ENCODE measurements at places on chromosomes 5 and 9.
A peak's percentile ranks its signal among the peaks of the same experiment; 100 is the strongest.

- no peak for DNase-seq
These were observed 47.6 kb downstream of the GGTA1 start for GRCh38 chr9:121452085-121452484.

DNA sequence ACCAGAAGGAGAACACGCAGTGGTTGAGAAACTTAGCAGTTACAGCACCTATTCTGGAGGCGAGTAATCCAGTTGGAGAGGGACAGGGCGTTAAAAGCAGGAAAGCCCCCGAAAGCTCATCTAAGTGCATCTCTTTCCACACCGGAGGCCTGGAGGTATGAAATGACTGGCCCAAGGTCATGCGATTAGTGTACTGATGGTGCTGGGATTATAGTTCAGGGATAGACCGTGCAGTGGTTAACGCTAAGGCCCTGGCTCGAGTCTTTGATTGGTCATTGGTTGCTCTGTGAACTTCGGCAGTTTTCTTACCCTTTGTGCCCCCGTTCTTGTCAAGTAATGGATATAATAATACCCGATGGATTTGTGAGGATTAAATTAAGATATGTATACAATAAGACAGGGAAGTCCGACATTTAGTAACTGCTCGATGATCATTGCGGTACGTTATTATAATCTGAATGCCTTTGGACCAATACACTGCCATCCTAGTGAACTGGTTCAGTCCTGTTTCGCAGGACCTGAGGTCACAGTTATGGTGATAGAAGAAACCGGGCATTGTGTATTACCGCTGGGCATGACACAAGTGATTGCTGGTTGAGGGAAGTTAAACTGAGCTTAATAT, 960 bp downstream of the CANX start:
- DNase-seq = peak; percentile 67

DNA sequence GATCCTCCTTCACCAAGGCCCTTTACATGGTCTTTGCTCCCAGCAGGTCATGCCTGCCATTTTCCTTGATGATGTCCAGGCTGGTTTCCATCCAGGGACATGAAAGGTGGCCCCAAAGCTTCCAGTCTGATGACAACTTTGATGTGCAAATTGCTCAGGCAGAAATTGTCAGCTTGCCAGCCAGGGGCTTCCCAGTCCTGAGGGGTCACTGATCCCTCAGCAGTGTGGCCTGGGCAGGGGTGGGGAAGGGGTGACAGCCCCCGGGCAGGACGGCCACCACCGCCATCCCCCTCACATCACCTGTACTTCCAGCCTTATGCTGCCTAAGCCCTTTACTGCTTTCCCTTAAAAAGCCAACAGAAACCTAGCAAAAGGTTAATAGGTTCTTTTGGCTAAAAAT, 96.3 kb downstream of the ANKRD33B start:
- no peak for DNase-seq

- DNase-seq = no peak
These were observed 194.8 kb upstream of the IRX2 start for GRCh38 chr5:2946315-2946714.

DNA sequence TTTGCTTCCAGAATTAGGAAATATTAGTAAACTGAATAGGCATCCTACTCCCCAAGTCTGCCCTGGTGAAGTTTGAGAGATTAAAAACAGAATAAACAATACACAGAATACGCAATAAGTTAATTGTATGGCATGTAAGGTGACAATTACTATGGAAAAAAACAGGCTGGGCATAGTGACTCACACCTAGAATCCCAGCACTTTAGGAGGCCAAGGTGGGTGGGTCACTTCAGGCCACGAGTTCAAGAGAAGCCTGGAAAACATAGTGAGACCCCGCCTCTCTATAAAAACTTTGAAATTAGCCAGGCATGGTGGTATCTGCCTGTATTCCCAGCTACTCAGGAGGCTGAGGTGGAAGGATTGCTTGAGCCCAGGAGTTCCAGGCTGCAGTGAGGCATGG, 64.2 kb upstream of the SUSD1 start:
- DNase-seq = no peak

DNA sequence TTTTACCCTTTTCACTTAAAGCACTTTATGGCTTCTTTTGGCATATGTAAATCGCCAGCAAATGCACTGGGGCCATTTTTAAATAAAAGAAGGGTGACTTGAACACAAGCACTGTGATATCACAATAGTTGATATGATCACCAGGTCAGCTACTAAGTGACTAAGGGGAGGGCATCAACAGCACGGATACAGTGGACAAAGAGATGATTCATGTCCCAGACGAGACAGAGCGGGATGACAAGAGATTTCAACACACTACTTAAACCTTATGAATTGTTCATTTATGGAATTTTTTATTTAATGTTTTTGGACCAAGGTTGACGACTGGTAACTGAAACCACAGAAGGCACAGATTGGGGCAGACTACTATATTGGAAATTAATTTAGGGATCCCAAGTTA, 54.1 kb downstream of the RORB start:
- DNase-seq = no peak

DNA sequence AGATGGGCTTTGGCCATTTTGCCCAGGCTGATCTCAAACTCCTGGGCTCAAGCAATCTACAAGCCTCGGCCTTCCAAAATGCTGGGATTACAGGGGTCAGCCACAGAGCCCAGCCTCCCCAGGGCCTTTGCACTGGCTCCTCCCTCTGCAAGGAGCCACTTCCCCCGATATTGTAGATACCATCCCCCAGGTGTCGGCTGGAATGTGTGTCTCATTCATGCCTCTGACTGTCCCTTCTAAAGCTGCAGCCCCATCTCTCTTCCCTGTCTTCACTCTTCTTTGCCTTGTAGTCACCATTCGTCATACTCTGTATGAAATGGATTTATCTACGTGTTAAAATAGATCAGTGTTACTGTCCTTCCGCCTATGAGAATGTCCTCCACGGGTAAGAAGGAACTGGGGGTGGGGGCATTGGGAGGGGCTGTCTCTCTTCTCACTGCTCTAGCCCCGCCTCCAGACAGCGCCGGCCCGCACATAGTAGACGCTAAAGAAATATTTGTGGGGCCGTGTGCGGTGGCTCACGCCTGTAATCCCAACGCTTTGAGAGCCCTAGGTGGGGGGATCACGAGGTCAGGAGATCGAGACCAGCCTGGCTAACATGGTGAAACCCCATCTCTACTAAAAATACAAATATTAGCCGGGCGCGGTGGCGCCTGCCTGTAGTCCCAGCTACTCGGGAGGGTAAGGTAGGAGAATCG, 68.5 kb downstream of the LMX1B start:
- no peak for DNase-seq

DNA sequence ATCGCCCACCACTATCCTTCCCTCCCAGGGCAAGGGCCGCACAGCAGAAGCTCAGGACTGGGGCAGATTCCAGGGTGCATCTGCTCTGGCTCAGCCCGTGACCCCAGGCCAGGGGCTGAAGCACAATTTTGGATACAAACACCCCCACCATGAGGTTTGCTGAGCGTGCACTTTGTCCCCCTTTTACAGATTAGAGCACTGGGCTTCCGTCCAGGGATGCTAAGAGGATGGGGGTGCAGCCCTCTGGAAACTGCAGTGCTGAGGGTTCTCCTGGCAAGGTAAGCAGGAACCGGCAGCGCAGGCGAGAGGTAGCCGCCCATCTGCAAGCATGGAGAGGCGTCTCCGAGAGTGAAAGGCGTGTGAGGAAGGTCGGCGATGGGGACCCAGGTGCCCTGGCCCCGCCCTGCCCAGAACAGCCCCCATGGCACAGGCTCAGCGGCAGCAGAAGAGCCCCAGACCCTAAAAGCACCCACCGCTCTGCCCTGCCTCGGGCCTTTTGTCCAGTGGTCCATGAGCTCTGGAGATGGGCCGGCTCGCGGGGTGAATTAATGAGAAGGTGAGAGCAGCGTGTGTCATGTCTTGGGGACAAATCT, 54.5 kb upstream of the OLFM1 start:
- DNase-seq = no peak

DNA sequence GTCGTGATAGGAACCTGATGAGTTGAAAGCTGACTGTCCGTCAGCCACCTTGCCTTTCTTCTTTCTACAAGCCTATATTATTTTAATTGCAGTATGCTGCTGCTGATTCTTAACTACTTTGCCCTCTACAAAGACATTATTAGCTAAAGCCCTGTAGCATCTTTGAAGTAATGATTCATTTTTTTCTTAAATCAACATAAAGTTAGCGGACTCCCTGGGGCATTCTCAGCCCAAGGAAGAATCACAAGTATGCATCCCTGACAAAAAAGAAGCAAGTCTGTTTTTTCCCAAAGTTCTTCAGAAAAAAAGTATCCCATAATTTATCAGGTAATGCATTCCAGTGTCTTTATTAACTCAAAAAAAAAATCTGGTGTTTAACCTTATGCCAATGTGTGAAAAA, 69.5 kb upstream of the TAS2R1 start:
- no peak for DNase-seq

GRCh38 chr5:61262080-61262479, 70.0 kb upstream of the ZSWIM6 start:
- DNase-seq = no peak

- no peak for DNase-seq
These were observed 95.1 kb downstream of the ARL15 start for GRCh38 chr5:54215233-54215736.

DNA sequence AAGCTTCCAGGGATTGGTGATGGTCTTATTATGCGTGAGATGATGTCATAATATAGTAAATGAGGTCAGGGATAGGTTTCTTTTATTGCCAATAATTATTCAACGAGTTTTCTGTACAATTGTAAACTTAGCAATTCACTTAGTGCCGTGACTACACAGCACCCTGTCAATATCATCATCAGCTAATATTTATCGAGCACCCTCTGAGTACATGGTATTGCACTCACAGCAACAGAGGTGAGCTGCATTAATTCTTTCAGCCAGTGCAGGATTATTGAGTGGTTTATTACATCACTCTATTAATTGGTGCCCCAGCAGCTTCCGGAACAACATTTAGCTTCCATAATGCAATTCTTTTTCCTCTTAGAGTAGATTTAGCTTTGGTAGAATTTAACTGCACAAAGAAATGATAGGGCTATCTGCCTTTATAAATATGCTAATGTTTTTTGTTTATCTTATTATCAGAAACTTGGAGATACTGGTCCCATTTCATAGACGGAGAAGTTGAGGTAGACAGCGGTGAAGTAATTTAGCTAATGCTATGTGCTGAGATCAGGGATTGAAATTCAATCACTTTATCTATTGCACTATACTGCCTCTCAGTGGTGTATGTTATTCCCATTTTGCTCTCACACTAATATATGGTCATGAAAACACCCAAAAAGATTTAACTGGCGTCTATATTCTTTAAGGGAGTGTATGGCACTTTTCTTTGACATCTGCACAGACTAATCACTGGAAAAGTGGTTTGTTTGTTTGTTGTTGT, 726.1 kb upstream of the WWC1 start:
- DNase-seq = no peak

DNA sequence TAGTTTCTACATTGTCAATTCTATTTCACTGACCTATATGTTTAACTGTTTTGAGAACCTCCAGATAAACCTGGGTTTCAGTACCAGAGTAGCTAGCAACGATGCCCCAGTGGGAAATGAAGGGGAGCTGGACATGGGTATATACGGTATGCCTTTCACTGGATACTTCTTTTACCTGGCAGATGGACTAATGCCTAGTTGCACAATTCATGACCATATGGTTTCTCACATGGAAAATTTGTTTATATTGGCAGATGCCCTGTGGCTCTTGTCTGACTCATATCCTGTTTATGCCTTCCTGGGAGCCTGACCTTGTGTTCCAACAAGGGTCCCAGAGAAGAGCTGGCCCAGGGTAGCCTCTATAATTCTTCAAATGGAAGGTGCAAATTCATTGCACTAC, 144.1 kb downstream of the MAT2B start:
- DNase-seq = no peak

- peak; percentile 61 for DNase-seq
These were observed 21.6 kb downstream of the FBXW11 start for GRCh38 chr5:171984748-171985419.

DNA sequence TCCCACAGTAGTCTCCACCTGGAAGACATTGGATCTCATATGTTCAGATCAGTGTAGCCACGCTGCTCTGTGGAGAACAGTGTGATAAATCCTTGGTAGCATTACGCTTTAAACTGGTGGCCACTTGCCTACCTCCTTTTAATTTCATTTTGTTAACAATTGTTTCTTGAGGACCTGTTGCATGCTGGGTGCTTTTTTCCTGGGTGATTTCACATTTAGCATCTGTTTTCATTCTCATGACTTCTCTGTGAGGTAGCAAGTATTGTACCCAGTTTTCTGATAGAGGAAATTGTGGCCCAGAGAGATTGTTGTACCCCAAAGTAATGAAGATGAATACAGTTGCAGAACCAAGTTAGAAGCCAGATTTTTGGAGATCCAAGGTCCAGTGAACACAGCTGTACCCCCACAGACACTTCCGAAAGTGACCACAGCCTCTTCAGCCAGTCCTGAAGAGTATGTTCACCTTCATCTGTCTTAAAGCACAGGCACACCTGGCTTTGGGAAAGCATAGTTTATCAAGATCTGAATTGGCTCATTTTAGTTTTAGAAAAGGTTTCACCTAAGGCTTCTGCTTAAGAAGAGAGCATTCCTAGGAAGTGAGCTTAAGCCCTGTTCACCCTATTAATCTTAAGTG, 75.2 kb downstream of the F2RL2 start:
- no peak for DNase-seq

DNA sequence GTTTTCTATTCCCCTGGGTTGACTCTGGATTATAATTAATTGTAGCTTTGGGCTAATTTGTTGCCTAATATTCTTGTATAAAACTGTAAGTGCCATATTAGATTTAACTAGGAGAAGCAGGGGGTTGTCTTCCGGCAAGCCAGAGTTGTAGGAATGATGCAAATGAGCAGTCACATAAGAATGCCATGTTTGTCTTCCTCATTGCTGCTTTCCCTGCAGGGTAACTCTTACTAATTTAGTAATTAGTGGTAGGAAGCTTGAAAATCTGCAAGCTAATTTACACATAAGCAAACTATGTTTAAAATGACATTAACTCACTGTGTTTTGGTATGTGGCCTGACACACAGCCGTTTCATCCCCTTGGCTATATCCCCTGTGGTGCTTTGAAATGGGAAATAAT, 527.8 kb downstream of the KCTD16 start:
- DNase-seq = no peak

GRCh38 chr9:27732494-27732893, 159.2 kb upstream of the C9orf72 start:
- no peak for DNase-seq

DNA sequence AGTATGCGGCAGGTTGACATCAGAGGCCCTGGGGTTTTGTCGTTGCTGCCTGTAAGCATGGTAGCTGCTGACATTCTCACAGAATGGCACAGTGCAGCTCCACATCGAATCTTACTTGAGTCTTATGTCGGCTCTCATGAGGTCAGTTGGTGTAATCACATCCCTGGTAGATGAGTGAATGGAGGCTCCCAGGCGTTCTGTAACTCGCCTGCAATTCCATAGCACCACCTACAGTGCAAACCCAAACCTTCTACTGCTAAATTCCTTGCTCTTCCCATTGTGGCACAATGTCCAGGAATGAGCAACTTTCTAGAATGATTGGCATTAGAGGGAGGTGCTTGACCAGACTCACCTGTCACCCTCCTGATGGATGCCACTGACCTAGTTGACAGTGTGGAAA, 578.4 kb downstream of the CCDC171 start:
- no peak for DNase-seq

Data from activated T-cell treated with anti-CD3 and anti-CD28 coated beads, Interleukin-2, amount 50 U/mL, for 48 hours (primary cell).